ENCODE measurements at places on chromosomes 5 and 9. TPM values are rescaled to one million over a fixed set of nuclear protein-coding genes. Genes with fewer than 3 reads are reported as not detected.
A peak's percentile ranks its signal among the peaks of the same experiment; 100 is the strongest.

GRCh38 chr5:66015196-66015960, 89.0 kb downstream of the ERBIN start:
- peaks cover 25% of the 10 kb centered on the region for H3K36me3 ChIP-seq
- no peaks in the 10 kb centered on the region for H3K27me3 ChIP-seq
- H3K4me1 ChIP-seq, result no peaks in the 10 kb centered on the region
- H3K4me3 ChIP-seq, result no peak overlapping the region

SLC45A2 gene
- total RNA-seq, result not detected

GRCh38 chr9:89388084-89388867, 70.0 kb downstream of the SECISBP2 start:
- peak; percentile 36 for DNase-seq
- H3K27me3 ChIP-seq, result no peaks in the 10 kb centered on the region
- no peak overlapping the region for H3K27ac ChIP-seq
- H3K4me1 ChIP-seq, result peaks cover 5% of the 10 kb centered on the region

- no peak for DNase-seq
- H3K4me3 ChIP-seq, result no peak overlapping the region
- H3K27me3 ChIP-seq, result no peaks in the 10 kb centered on the region
- no peak overlapping the region for H3K27ac ChIP-seq
These were observed 75.0 kb downstream of the TTC39B start for GRCh38 chr9:15231788-15232635.

GRCh38 chr9:21432672-21433425, 7.4 kb upstream of the IFNA1 start:
- H3K36me3 ChIP-seq, result no peaks in the 10 kb centered on the region
- no peak for DNase-seq
- H3K27ac ChIP-seq, result no peak overlapping the region
- H3K4me3 ChIP-seq, result no peak overlapping the region
- peaks cover 2% of the 10 kb centered on the region for H3K27me3 ChIP-seq
- H3K4me1 ChIP-seq, result no peaks in the 10 kb centered on the region

CCDC112 gene
- total RNA-seq, result 3.1 TPM

NCBP1 gene
- total RNA-seq, result 53.5 TPM

DNA sequence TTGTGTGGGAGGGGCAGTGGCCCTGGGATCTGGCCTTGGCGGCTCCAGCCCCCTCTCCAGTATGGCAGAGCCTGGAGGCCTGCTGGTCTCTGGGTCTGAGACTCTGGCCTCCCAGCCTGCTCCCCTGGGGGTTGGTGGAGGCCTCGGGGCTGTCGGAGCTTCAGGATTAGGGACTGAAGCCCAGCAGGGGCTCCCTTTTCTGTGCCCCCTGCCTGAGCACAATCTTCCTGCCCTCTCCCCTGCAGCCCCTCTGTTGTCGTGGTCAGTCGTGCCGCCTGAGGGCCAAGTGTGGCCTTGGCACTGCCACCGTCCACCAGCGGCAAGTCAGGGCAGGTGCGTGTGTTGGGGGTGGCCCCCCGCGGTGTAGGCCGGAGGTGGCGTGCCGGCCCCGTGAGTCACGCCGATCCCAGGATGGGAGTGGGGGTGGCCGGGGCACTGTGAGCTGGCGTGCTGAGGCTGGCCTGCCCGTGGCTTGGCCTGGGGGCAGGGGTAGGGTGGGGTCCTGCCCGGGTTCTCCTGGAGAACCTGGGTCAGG, 53.6 kb downstream of the RXRA start:
- H3K4me3 ChIP-seq, result no peak overlapping the region
- H3K4me1 ChIP-seq, result peaks cover 52% of the 10 kb centered on the region
- no peaks in the 10 kb centered on the region for H3K27me3 ChIP-seq
- no peaks in the 10 kb centered on the region for H3K36me3 ChIP-seq

IL13 gene
- not detected for total RNA-seq

DNA sequence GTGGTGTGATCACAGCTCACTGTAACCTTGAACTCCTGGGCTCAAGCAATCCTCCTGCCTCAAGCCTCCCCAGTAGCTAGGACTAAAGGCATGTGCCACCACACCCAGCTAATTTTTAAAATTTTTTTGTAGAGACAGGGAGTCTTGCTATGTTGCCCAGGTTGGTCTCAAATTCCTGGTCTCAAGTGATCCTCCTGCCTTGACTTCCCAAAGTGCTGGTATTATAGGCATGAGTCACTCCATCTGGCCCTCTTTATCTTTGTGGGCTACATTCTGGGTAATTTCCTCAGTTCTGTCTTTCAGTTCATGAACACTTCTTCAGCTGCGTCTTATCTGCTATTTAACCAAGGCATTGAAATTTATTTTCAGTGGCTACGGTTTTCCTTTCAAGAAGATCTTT, 196.6 kb upstream of the IER5L start:
- H3K27ac ChIP-seq, result no peak overlapping the region
- no peak overlapping the region for H3K4me3 ChIP-seq
- H3K4me1 ChIP-seq, result no peaks in the 10 kb centered on the region
- no peaks in the 10 kb centered on the region for H3K36me3 ChIP-seq
- DNase-seq, result no peak

DNA sequence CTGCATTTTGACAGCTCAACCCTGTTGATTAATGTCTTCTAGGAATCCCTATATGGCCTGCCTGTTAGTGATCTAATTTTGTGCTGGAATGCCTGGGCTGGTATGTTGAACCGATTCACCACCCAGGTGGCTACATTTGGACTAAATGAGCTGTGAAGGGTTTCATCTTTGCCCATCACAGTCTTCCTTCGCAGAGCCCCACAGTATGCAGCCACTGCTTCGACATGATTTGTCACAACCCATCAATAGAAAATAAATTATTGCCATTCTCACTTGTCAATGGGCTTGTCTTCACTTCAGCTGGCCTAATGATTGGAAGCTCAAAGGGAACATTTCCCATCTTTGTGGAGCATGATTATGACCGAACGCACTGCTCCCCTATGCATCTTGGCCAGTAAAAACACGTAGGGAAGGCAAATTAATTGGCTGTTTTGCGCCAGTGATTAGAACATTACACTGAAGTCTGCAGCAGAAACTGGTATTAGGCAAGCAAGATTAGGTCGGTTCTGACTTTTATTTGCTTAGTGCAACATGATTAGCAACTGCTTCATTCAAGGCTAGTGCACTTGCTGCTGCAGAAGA, 408.5 kb downstream of the KIAA0825 start:
- H3K27me3 ChIP-seq, result no peaks in the 10 kb centered on the region
- H3K36me3 ChIP-seq, result no peaks in the 10 kb centered on the region
- no peaks in the 10 kb centered on the region for H3K4me1 ChIP-seq
- H3K27ac ChIP-seq, result no peak overlapping the region
- no peak overlapping the region for H3K4me3 ChIP-seq

DNA sequence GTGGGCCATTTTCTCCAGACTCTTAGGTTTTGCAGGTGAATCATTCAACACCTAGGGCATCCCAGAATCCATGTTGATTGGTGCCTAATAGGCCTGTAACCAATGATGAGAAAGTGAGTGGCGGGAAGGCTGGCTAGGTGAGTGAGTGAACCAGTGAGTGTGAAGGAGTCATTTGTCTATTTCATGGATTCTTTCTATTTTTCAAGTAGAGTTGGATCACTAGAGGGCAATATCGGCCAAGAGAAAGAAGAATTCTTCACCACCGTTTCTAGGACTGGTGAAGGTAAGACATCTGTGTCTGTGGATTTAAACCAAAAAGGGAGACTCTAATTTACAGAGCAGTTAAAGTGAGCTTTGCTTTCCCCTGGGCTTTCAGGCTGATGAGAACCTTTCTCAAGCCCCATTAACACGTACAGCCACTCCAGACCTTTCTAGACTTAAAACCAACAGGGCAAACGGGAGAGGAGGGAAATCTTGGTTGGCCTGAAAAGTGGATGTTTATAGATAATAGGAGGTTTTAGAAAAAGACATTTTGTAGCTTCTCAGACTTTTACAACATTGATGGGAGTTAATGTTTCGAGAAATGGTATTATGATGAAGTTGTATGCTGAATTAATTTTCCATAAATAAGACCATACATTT, 114.3 kb upstream of the IL12B start:
- no peak overlapping the region for H3K27ac ChIP-seq
- H3K27me3 ChIP-seq, result no peaks in the 10 kb centered on the region
- no peaks in the 10 kb centered on the region for H3K36me3 ChIP-seq
- H3K4me1 ChIP-seq, result no peaks in the 10 kb centered on the region

GRCh38 chr5:178123094-178123965, 7.5 kb upstream of the RMND5B start:
- no peak overlapping the region for H3K4me3 ChIP-seq
- no peak overlapping the region for H3K27ac ChIP-seq
- no peaks in the 10 kb centered on the region for H3K36me3 ChIP-seq

WDR5 gene
- 16.9 TPM for total RNA-seq

DNA sequence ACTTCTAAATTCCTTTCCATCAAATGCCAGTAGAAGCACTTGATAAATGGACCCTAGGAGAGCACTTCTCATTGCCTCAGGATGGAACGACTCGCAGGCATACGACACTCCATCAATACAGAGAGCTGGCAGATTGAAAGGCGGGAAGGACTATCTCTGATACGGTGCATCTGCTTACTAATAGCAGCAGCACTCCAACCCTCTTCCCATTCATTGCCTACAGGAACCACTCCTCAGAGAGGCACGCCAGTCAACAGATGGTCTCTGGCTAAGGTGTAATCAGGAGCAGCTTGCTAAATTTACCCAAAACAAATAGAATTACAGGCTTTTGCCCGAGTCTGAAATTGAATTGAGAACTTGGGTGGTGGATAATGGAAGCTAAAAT, 168.1 kb downstream of the EFNA5 start:
- DNase-seq, result no peak
- no peak overlapping the region for H3K27ac ChIP-seq

- no peaks in the 10 kb centered on the region for H3K4me1 ChIP-seq
- H3K27ac ChIP-seq, result no peak overlapping the region
- H3K36me3 ChIP-seq, result no peaks in the 10 kb centered on the region
- H3K27me3 ChIP-seq, result no peaks in the 10 kb centered on the region
- H3K4me3 ChIP-seq, result no peak overlapping the region
These were observed 23.0 kb upstream of the TRIO start for GRCh38 chr5:14120176-14120575.

DNA sequence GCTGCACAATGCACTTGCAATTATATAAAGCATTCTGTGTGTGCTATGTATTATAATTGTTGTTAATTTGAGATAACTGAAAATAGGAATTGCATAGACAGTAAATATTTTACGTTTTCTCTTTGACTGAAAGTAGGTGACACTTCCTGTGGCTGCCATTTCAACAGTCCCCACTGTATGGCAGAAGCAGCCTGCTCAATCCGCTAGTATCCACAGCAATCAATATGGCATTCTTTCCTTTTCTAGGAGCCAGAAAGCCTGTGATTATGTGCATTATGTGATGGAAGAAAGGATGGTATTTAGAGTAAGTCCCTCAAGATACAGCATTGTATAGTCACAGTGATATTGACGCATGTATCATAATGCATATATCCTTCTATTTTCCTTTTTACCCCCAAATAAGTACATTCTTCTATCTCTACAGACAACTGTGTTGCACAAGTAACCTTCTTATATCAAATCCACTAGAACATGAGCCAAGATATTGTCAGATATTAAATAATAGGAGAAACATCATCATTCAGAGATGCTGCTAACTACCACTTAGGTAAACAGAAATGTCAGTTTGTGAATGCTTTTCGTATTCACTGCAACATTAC, 59.7 kb downstream of the CARTPT start:
- no peak for DNase-seq
- no peaks in the 10 kb centered on the region for H3K36me3 ChIP-seq
- H3K27me3 ChIP-seq, result no peaks in the 10 kb centered on the region
- peaks cover 11% of the 10 kb centered on the region for H3K4me1 ChIP-seq
- no peak overlapping the region for H3K4me3 ChIP-seq

FOXD4 gene
- not detected for total RNA-seq

DNA sequence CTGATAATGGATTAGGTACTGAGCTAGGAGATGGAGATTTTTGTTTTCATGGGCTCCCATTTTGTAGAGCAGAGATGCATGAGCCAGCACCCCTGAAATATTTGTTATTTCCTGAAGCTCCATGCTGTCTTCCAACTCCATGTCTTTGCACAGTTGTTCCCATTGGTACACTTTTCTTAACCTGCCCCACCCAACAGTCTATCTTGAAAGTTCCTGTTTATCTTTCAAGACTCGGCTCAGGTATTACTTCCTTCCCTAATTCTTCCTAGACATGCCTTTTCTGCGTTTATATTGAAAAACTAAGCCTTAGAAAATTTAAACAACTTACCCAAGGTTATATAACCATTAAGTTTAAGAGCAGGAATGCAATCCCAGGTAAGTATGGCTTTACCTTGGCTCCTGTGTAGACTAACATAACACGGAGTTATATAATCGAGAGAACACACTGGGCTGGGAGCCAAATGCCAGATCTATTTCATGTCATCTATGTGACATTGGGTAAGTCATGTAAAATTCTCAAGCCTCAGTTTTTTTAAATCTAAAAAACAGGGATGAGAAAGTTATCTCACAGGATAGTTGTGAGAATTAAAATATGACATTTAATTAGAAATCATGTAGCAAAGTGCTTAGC, 67.4 kb downstream of the LIX1 start:
- H3K4me3 ChIP-seq, result no peak overlapping the region
- no peaks in the 10 kb centered on the region for H3K27me3 ChIP-seq
- H3K4me1 ChIP-seq, result no peaks in the 10 kb centered on the region
- no peak overlapping the region for H3K27ac ChIP-seq

All from CD4-positive, alpha-beta T cell (primary cell).